LHCN-M2 (cell line): ENCODE measurements at places on chromosomes 16 and 17. TPM values are rescaled to one million over a fixed set of nuclear protein-coding genes. Genes with fewer than 3 reads are reported as not detected.

DNA sequence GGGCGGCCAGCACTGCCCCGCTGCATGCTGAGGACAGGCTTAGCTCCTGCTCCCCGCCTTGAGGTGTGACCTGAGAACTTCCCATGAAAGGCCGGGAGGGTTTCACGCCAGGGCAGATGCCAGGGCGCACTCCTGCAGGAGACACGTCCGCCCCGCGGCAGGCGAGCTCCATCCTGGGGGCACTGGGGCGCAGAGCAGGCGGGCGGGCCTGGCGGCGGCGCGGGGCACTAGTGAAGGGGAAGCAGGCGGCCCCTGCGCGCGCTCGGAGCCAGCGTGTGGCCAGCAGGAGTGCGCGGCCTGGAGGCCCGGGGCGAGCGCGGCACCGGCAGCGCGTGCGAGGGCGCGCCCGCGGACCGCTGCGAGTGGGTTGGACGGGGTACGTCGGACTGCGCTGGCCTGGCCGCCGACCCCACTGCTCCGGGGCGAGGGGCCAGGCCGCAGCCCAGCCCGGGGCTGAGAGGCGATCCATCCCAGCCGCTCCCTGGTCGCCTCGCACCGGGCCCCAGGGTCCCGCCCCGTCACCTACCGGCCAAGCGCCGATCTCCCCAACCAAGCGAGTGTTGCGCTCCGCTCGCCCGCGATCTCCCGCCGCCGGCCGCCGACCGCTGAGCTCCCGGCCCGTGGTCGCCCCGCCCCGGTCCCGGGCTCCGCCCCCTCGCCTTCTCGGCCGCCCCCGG, at the start of gene MAP3K14:
MAP3K14 (minus strand) TSS at position 587 of the 677 bp plus-strand sequence. CDS start 26,275 bp downstream, outside the sequence.
- peak; percentile 79 for DNase-seq

DNA sequence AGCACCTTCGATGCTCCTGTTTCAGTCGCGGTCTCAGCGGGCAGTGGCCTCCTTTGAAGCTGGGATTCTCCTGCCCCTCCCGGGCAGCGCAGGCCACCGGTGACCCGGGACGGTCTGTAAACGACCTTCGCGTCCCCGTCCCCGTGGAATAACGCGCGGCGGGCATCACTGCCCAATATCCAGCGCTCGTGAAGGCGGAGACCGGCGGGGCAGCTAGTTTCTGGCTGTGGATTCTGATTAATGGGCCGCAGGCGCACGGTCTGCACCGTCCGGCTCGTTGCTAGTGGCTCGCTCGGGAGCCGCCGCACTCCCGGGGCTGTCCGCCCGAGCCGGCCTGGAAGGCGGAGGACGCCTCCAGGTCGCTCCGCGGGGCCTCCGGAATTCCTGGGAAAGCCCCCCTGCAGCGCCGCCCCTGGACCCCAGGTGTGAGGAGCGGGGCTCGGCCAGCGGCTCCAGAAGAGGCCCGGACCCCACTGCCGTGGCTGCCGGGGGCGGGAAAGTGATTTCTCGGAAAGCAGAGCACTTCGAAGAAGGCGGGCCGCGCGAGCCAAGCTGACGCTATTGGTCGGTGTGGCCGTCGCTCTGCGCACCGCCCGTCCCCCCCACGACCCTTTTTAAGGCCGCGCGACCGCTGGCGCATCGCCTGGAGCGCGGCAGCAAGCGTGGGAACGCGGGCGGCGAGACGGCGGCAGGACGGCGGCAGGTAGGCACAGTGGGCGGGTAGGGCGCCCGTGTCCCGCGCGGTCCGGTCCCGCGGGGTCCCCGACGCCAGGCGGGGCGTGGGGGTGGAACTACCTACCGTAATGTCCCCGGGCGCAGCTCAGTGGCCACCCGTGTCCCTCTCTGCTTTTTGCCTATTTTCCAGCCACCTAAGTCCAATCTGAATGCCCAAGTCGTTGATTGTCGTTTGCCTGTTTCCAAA, at the start of gene IRF8:
IRF8 (plus strand) TSS at position 642 of the 922 bp plus-strand sequence. CDS start 3,854 bp downstream, outside the sequence.
- no peak for DNase-seq

DNA sequence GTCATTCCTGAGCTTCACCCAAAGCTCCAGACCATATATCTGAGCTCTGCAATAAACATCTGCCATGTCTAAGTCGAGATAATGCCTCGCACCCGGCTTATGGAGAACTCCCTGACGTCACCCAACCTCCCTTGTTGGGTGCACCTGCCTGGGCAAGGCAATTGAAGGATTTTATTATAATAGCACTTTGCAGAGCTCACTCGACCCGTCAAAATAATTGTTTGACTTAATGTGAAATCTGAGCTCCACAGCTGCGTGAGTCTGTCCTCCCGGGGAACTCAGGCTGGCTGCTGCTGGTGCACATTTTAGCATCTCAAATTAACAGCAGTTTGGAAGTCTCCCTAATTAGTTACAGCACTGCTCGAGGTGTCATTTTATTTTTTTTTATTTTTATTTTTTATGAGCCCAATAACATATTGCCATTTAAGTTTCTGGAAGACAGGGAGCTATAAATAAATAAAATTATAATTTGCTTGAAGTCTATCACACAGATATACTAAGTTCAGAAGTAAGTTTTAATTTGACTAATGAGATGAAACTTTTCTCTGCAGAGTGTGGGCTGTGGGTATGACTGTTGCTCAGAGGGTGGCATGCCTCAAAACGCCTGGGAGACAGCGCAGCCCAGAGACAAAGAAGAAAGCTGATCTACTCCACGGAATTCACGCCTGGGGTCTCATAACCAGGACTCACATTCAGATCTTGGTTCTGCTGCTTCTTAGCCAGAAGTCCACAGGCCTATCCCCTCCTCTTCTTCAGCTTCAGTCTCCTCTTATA, 401.4 kb upstream of the C16orf82 start:
- DNase-seq = no peak

- peak; percentile 70 for DNase-seq
Observed at GRCh38 chr17:10429421-10430045, 7.8 kb upstream of the MYH8 start.

DNA sequence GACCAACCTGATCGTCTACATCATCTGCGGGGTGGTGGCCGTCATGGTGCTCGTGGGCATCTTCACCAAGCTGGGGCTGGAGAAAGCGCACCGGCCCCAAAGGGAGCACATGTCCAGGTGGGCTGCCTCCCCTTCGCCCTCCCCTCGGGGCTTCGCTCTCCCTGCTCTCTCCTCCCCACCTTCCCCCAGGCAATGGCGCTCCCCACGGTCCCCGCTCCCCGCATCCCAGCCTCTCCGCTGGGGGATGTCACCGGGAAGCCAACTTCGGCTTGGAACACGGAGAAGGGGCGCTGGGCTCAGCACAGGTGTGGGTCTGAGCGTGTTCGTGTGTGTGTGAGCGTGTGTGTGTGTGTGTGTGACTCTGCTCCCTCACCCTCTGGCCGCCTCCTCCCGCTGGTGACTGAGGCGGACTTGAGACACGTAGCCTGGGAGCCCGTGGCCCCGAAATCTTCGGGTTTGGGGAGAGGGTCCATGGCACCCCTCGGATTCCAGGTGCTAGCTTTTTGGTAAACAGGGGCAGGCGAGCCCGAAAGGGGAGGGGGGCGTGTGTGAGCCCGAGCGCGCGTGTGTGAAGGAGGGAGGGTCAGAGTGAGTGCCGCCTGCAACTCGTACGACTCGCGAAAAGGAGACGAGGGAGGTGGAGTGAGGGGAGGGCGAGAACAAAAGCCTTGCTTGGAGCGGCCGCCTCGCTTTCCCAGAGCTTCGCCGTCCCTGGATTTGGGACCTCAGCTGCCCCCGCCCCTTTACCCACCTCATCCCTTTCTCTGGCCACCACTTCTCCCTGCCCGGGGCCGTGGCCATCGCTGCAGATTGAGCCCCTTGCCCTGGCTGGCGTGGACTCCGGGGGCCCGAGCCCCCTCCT, 1.3 kb downstream of the SHISA9 start:
- DNase-seq = peak; percentile 36

DNA sequence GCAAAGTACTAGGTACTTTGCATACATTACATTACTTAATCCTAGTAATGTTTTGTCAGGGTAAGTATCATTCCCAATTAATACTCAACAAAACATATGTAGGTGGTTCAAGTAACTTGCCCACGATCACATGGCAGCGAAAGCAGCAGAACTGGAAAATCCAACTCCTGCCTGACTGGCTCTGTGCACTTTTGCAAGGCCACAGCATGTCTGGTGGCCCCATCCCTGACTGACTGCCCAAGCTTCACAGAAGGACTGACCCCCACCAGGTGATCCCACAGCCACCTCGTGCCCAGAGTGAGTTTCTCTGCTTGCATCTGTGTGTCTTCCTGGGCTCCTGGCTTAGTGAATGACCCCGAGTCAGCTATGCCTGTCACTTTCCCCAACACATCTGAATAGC, 11.4 kb downstream of the CNP start:
- no peak for DNase-seq

DNA sequence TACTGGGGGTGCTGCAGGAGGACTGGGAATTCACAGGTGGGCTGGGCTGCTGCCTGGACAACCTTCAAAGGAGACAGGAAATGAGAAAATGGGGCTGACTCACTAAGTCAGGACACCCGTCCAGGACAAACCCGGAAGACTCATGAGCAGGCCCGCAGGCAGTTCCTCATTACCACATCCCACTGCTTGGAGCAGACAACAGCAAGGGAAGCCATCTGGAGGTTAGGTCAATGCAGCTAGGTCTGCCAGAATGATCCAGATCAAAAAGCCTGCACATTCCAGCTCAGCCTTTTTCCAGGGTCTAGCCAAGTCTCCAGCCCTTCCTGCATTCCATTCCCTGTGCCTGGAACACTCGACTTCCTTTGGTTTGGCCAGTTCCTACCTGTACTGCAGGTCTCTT, 536.5 kb upstream of the CDH11 start:
- DNase-seq = peak; percentile 13

DNA sequence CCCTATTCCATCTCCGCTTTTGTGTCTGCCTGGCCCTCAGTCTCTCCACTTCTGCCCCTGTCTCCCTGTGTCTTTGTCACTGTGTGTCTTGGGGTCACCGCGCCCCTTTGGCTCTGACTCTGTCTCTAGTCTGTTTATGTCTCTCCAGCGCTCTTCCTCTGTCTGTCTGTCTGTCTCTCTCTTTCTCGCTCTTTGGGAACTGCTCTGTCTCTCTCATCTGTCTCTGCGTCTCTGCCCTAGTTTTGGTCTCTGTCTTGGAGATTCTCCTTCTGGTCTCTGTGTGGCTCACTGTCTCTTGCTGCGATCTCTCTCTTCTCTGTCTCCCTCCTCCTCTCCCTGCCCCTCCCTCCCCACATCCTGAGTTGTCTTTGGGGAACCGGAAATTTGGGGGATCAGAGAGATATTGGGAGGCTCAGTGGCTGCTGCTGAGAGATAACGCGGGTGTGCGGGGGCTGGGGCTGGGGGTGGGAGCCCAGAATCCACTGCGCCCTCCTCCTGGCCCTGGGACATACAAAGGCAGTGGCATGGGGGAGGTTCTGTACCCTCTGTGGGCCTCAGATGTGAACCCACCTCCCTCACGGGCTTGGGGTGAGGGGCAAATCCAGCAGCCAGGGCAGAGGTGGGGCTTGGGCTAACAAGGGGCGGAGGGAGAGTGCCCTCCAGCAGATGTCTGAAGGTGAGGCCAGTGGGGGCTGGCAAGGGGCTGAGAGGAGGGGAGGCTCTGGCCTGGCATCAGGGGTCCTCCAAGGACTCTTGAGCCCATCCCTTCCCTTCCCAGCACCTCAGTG, 24.4 kb downstream of the LAT start:
- DNase-seq = no peak

DNA sequence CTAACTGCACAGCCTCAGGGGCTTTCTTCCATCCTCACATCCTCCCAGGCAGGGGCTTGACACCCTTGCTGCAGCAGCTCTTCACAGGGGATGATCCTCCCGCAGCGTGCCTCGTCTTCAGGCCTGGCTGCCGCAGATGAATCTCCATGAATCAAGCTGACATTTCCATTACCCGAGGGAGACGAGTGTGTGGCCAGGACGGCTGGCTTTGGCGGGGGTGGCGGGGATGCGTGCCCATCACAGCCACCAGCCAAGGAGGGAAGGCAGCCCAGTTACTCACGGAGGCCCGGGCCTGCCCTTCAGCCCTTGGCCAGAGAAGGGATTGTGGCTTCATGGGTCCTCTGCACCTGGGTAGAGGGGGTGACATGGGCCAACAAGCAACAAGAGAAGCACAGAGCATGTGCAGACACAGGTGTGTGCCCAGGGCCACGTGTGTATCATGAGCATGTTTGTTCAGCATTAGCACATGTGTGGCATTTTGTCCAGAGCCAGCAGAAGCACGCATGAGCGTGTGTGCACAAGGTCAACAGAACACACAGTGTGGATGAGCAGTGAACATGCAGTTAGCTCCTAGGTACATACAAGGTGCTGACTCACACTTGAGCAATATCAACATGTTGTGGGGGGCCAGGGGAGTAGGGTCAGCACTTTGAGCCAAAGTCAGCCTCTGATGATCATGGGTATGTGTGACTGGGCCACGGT, 236.4 kb downstream of the KATNIP start:
- DNase-seq = no peak

DNA sequence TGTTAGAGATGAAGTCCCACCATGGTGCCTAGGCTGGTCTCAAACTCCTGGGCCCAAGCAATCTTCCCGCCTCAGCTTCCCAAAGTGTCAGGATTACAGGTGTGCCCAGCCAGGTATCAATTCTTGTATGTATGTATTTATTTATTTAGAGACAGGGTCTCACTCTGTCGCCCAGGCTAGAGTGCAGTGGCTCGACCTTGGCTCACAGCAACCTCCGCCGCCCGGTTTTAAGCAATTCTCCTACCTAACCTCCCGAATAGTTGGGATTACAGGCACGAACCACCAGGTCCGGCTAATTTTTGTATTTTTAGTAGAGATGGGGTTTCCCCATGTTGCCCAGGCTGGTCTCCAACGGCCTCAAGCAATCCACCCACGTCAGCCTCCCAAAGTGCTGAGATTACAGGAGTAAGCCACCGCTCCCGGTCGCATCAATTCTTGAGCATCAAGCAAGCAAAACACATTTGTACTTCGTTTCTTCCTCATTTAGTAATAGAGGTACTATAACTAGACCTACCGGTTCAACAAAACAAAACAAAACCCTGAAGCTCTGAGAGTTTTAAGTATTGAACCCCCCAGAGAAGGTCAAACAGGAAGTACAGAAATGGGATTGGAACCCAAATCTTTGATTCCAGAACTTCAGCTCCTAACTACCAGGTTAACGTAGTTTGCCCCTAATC, 1.0 kb upstream of the ZNF500 start:
- DNase-seq = no peak

GRCh38 chr17:57562184-57562698, 182.9 kb downstream of the CCDC182 start:
- DNase-seq = no peak

Gene TRIM72
- 52.4 and 56.5 TPM in 2 replicates for total RNA-seq

Gene MYH13
- 0.13 and 0.69 TPM in 2 replicates for total RNA-seq

Gene PPP1R27
- total RNA-seq = 1.0 TPM in 1 of 2 replicates, not detected in the other

Gene EVI2A
- total RNA-seq = 38.0 and 53.9 TPM in 2 replicates

Gene EPX
- total RNA-seq = not detected in 2 replicates

Gene HS3ST2
- total RNA-seq = not detected in 2 replicates

Gene FOXJ1
- 0.26 TPM in 1 of 2 replicates, not detected in the other for total RNA-seq
